T-cell (primary cell): ENCODE measurements at places on chromosomes 6 and 20. TPM values are rescaled to one million over a fixed set of nuclear protein-coding genes. Genes with fewer than 3 reads are reported as not detected.

GRCh38 chr6:154632119-154632518 lies 101.1 kb upstream of the SCAF8 start:
- no peak for DNase-seq

Gene BCL2L1
- total RNA-seq, result 27.7 TPM

DNA sequence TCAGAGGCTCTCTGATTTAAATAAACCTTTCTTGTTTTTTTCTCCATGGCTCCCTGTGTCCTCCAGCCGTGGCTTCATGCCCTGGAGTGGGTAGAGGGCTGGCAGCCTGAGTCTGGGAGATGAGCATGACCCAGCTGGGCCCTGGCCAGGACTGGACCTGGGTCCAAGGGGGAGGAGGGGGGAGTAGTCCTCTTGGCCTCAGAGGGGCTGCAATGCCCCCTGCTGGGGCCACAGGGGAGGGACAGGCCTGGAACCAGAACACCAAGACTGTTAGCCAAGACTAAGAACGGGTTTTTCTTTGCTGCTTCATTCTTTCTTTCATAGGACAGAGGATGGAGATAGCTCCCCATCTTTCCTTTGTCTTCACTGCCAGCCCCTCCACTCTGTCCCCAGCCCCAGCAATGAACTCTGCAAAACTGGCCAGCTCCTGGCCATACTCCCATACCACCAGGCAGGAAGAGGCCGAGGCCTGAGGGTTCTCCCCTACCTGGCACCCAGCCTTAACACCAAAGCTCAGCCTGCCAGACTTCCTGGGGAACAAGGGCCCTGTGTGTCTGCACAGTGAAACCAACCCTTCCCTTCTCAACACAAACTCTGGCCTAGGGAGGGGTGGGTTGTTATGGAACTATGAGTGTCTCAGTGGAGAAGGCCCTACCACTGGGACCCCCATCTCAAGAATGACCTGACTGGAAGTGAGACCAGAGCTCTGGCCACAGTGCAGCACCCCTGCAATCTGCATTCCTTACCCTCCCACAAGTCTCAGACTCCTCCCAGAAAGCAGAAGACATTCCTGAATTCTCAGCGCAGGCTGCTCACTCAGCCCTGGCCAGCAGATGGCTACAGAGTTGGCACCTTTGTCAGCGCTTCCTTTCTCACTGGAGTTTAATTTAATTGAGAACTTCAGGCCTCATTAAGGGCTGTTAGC lies 11.0 kb downstream of the SLC29A1 start:
- DNase-seq, result no peak

GRCh38 chr6:33199687-33200218 lies 712 bp downstream of the RXRB start:
- DNase-seq, result no peak

- no peak for DNase-seq
Observed at GRCh38 chr20:48019496-48019895, 234.2 kb upstream of the SULF2 start.

Gene SIRPG
- 25.4 TPM for total RNA-seq

DNA sequence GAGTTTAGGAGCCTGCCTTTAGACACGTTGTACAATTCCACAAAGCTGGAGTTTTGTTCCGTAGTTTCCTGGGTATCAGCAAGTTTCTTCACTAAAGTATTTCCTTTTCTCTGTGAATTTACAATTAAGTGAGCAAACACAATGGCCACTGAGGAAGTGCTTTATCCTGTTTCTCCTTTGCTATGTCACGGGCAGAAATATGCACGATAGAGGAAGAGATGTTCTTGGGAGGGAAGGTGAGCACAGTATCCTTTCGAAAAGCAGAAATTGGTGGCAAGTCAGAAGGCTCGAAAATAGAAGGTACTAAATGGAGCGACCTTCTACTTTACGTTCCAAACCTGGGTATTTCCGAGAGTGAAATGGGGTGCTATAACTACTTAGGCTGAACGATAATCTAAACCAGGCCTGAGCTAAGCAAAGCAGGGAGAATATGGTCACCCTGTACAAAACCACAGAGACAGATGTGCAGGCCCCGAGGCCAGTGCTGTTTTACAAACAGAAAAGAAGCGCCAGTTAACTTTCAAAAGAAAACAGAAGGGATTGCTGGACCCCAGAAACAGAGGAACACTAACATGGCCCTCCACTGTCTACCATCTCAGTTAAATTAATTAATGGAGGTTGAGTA lies 259.6 kb downstream of the TBC1D7 start:
- DNase-seq, result no peak

Gene AGER
- 70.6 TPM for total RNA-seq

DNA sequence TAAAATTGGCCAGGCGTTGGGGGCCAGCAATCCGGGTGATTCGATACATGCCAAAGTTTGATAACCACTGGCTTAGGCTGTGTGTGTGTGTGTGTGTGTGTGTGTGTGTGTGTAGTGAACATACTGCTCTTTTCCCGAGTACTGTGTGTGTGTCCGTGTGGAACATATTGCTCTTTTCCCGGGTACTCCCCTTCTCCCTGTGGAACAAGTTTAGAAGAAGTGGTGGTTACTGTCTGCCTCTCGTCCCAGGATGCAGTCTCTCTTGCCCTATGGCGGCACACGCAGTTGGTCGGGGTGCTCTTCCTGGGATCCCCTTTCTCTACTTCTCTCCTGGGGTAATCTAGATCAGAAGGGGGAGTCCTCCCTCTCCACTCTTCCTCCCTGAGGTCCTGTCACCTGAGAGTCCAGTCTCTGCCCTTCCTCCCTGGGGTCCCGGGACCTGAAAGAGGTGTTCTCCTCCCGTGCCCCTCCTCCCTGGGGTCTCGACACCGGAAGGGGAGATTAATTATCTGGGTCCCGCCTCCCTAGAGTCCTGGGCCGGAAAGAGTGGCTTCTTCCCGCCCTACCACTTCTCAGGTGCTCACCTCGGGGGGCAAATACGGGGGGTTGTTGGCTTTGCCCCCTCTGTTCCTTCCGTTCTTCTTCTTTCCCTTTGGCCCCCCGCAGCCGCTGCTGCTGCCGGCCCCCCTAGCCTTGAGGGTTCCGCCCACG lies 516 bp downstream of the GTPBP2 start:
- peak; percentile 55 for DNase-seq

- no peak for DNase-seq
Observed at GRCh38 chr6:116695401-116695800, 14.4 kb downstream of the KPNA5 start.

GRCh38 chr20:20513720-20514119 lies 145.8 kb downstream of the INSM1 start:
- no peak for DNase-seq

DNA sequence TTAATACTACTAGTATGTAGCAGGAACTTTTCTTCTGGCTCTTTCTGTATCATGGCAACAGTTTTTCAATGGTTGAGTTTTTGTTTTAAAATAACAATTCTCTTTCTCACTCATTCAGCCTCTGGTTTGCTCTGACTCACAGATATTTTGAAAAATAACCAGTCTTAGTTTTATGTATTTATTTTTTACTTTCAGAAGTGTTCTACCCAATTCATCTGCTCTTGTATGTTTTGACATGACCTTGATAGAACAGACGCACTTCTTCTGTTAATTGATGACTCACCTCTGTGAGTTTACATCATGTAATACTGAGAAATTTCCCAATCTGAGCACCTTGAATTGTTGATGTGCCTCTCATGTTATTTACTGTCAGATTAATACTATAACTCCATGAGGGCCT lies 178.9 kb downstream of the SASH1 start:
- DNase-seq, result no peak

DNA sequence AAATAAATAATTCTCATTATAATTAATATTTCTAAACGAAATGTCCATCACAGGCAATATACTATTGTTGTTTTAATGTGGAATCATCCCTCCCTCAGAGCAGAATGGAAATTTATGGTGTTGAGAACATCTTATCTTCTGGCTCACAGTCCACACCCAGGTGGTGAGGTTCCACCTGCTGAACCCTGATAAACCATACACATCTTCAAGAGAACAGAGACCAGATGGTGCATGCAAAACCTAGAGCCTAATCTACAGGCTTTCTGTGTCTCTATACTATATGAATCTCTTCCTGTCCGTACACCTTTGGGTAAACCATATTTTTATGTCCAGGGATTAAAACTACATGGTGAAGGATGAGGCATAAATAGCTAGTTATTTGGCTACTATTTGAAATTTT lies 52.3 kb upstream of the UFL1 start:
- no peak for DNase-seq

GRCh38 chr6:3696525-3697088 lies 54.9 kb downstream of the PXDC1 start:
- no peak for DNase-seq

Gene ABHD16B
- total RNA-seq, result not detected

Gene ME1
- 0.88 TPM for total RNA-seq

Gene HDDC2
- total RNA-seq, result 32.0 TPM

- no peak for DNase-seq
Observed at GRCh38 chr6:7568021-7568420, 22.0 kb upstream of the SNRNP48 start.

DNA sequence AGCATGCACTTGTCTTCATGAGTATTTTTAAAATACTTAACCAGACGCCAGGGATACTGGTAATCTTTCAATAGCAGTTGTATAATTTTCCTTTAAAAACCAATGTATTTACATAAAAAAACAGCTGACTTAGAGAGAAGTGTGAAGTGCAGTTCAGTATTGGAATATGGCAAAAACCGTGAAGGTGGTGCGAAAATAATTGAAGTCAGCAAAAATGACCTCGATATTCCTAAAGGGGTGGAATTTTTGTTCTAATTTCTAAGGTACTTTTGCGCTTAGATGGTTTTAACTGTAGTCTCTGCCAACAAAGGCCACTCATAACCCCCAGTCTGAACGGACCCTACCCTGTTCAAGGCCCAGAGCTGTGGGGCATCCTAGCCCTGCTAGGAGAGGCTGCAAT lies 25.3 kb downstream of the GNAS-AS1 start:
- no peak for DNase-seq

- DNase-seq, result no peak
Observed at GRCh38 chr6:84166395-84166794, 61.0 kb downstream of the CEP162 start.

Gene SEMG1
- not detected for total RNA-seq

GRCh38 chr20:4166726-4167035 lies 151.3 kb upstream of the RNF24 start:
- DNase-seq, result no peak
